ENCODE measurements at places on chromosomes 4 and X. TPM values are rescaled to one million over a fixed set of nuclear protein-coding genes. Genes with fewer than 3 reads are reported as not detected.

Gene GALNT7
- polyA plus RNA-seq: 33.8 TPM

DNA sequence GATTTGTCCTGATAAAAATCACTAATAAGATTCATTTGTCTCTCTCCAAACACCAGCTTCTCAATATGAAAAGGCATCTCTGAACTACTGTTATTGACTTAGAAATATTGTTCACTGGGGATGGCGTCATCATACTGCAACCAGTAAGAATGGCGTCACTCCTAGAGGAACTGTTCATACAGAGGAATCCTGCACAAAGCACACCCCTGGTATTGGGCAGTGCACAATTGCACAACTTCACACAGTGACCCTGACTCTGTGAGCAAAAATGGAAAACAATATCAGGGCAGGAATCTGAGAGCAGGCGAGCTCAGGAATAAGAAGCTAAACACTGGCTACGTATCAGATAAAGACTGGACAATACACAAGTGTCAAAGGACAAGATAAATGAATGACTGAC is 66.7 kb upstream of the PNPLA4 start:
- no peak for DNase-seq

GRCh38 chr4:184288451-184289178 is 70.9 kb upstream of the ENPP6 start:
- no peak for DNase-seq

- DNase-seq: no peak
Observed at GRCh38 chr4:7518871-7519637, 84.3 kb upstream of the PSAPL1 start.
